ENCODE measurements at places on chromosomes 2 and 18.

DNA sequence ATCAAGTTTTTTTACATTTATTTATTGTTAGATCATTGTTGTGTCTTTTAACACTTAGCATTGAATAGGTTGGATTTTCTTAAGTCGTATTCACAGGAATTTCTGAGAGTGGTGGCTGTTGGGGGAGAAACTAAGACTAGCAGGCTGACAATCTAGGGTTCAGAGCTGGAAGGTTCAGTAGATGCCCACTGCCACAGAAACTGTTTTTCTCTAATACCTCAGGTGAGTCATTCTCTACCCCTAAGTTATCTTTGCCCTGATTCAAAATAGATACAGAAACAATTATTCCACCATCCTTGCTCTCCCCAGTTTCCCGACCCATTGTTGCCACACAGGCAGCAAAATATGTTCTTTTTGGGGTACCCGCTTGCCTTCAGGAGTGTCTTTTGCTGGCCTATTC lies 870.8 kb upstream of the ID2 start:
- DNase-seq, result no peak

DNA sequence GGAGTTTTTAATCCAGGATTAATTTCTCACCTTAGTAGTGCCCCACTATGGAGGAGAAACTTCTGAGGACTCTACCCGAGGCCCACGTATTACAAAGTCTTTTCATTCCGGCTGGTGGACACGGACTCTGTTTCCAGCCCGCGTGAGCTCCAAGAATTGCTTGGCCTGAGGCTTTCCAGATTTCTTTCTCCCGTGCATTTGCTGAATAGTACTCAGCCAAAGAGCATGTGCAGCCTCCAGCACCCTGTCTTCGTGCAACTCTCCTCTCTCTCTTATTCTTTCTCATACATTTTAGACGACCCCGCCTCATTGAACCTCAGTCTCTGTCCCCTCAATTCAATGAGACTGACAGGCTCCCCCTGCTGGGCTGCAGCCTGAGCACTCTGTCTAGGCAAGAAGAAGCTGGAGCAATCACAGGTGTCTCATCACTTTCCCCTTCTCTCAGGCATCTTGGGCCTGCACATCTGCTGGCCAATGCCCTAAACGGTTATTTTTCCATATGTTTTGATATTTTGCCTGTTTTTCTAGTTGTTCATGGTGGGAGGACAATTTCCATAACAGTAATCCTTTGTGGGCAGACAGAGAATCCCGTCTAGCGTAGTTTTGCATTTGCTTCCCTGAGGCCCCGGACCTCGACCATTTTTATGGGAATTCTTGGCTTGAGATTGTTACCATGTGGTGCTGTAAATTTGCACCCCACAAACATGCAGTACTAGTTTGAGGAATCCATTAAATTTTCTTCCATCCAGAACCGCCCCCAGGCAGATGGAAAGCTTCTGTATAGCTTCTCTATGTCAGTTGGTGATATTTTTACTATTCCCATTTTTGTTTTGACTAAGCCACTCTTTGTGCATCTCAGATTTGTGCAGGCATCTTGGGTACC lies 50.1 kb upstream of the LPIN2 start:
- peak; percentile 67 for DNase-seq

GRCh38 chr2:64754570-64754969 lies 100.9 kb upstream of the SERTAD2 start:
- no peak for DNase-seq

- no peak for DNase-seq
Observed at GRCh38 chr2:144151405-144151804, 368.5 kb downstream of the ZEB2 start.

DNA sequence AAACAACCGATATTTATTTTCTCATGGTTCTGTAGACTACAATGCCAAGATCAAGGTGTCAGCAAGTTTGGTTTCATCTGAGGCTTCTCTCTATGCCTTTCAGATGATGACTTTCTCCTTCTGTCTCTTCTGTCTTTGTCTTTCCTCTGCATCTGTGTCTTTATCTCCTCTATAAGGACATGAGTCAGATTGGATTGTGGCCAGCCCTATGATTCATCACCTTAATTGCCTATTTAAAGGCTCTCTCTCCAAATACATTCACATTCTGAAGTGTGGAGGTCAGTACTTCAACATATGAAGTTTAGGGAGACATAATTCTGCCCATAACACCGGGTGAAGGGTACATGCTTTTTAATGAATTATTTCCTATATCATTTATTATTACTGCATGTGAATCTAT lies 71.2 kb upstream of the CNTNAP5 start:
- DNase-seq, result no peak

DNA sequence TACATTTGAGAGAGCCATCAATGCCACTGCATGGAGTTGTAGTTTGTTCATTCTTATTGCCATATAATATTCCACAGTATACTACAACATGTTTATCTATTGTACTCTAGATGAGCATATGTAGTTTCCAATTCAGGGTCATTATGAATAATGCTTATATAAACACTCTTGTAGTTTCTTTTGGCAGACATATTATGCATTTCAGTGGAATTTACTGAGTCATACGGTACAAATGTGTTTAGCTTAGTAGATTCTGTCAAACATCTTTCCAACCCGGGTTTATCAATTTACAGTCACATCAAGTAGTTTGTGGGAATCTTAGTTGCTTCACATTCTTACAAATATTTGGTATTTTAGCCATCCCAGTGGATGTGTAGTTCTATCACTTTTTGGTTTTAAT lies 161.1 kb downstream of the KCNH7 start:
- DNase-seq, result no peak

DNA sequence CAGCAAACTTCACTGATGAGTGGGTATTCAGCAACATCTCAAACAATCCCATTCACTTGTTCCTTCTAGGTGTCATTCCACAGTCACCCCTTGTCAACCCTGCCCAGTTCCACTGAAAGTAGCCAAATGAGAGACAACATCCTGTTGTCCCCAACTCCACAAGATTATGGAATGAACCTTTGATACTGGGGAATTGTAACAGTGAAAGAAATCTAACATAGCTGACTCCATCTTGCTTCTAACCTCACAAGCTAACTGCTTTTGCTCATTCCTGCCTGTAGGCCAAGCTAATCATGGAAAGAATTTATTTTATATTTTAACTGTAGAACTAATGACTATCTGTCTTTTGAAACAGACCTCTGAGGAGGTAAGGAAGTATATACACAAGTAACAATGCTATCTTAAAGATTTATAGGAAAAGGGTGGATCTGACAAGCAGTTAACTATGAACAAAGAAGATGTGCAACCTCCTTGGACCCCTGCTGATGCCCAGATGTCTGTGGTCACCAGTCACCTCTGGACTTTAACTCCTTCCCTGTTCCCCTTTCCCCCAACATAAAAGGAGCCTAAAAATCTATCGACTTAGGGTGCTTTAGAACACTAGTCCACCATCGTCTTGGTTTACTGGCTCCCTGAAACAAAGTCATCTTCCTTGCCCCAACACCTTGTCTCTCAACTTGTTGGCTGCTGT lies 6.9 kb upstream of the ANXA4 start:
- no peak for DNase-seq

DNA sequence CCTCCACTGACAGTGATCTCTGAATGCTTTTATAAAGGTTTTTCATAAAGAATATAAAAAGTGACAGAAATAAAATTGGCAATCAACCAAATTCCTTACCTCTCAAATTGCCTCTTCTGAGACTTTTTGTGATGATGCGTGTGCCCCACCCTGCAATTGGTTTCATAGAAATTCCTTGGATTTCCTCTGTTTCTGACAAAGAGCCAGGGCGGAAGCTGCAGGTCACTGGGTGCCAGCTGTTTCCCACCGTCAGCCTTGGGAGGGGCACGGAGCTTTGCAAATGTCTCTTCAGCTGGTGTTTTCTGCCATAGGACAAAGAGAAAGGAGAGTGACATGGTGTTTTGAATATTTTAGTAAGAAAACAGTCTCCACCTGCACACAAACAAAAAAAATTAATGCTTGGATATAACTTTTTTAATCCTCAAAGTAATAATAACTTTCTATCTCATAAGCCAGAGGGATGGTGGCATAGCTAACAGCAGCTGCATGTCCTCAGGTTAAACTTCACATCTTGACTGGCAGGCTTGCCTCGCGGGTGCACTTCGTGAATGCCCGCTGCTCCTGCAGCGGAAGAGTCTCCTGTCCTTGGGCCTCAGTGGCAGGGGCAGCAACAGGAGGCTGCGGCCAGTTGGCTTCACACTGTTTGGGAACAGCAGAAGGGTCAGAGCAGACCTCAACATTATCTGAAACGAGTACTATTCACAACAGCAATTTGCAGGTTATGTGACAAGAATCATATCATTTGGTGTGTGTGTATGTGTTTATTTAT lies 24.7 kb downstream of the AGAP1 start:
- DNase-seq, result no peak

- DNase-seq, result no peak
Observed at GRCh38 chr2:188473306-188473705, 181.6 kb downstream of the GULP1 start.

GRCh38 chr2:240685771-240686371 lies 3.2 kb upstream of the AQP12B start:
- DNase-seq, result no peak

GRCh38 chr18:34972765-34973414 lies 68.3 kb upstream of the MAPRE2 start:
- DNase-seq, result no peak

DNA sequence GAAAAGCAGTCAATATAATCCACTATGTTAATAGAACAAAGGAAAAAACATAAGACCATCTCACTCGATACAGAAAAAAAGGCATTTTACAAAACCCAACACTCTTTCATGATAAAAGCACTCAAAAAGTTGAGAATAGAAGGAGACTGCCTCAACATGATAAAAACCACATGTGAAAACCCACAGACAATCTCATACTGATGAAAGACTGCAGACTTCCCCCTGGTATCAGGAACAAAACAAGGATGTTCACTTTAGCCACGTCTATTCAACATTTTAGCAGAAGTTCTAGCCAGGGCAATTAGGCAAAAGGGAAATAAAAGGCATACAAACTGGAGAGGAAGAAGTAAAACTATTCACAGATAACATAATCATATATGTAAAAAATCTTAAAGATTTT lies 285.9 kb downstream of the EIPR1 start:
- DNase-seq, result no peak

DNA sequence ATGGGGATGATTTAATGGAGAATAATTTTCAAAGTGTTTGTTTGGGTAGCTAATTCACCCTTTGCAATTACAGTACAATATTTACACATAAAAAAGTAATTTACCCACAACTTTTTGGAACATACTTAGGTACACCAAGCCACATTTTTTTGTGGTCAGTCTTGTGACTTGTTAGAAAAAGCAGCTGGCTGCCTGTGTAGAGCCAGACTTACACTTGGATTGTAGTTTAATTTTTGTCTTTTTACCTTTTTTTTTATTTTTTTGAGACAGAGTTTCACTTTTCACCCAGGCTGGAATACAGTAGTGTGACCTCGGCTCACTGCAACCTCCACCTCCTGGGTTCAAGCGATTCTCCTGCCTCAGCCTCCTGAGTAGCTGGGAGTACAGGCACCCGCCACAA lies 45.4 kb downstream of the RALBP1 start:
- no peak for DNase-seq

- no peak for DNase-seq
Observed at GRCh38 chr2:53530126-53530525, 237.5 kb upstream of the CHAC2 start.

- no peak for DNase-seq
Observed at GRCh38 chr2:203948733-203949132, 12.2 kb downstream of the ICOS start.

- no peak for DNase-seq
Observed at GRCh38 chr2:140863713-140864112, 1267.1 kb downstream of the LRP1B start.

GRCh38 chr2:25419678-25420242 lies 78.0 kb upstream of the DNMT3A start:
- DNase-seq, result no peak

GRCh38 chr18:24659827-24660720 lies 199.6 kb downstream of the HRH4 start:
- DNase-seq, result peak; percentile 5

DNA sequence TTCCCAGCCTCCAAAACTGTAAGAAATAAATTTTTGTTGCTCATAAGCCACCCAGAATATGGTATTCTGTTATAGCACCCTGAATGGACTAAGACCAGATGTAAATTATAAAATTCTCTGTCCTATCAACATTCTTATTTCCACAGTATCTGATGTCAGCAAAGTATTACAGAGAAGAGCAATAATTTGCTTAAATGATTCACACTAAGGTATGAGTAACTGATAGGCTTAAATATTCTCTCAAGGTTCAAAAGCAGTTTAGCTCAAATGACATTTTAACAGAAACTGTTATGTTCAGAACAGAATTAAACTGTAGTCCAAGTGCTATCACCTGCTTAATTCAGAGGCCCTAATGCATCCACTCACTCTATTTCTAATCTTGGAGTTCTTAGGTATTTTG lies 12.8 kb downstream of the SESTD1 start:
- no peak for DNase-seq

DNA sequence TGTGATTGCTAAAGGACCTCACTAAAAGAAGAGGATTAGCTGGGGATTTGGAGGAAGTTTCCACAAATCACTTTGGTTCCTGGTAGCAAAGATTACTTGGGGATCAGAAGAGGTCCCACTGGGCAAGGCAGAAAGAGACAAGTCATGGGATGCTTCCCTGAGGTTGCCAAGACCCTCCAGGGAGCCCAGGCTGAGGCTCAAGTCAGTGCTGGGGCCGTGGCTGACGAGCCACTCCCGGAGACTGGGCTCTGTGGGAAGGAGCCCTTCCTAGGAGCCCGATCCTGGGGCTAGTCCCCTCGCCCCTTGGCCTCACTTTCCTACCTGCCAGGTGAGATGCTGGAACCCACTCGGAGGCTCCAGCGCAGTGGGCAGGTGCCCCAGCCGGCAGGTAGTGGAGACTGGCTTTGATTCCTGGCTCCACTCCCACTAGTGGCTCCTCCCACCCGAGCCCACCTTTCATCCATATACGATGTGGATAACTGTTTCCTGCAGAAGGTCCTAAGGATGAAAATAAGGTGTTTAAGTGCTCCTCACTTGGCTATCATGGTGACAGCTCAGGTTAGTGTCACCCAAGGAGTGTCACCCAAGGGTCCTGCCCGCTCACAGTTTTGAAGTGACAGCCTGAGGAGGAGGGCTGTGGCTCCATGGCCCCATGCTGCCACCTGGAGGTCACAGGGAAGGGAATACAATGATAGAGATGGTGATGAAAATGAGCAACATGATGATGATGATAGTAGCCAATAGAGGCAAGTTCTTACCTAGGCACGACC lies 100.5 kb downstream of the CAPN13 start:
- DNase-seq, result peak; percentile 65

DNA sequence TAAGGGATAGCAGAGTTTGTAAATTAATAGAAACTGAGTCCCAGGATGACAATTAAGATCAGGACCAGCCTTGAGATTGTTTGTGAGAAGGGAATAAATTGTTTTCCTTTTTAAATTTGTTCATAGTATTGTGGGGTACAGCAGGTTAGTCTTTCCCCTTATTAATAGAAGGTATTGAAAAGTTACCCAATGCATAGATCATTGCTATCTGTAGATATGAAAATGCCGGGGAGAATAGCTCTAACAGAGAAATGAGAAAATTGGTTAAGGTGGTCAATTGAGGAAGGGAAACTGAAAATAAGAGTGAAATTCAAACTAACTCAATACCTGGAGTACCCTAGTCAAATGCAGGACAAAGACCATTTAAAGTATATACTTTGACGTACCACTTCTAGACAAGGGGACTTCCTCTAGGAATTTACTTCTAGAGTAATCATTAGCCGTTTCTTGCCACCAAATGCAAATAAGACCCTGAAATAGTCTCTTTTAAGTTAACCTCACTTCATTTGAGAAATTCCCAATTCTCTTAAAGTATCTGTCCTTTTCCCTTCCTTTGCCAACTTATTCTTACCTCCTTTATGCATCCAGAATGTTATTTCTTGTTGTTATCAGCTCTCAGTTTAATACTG lies 1224.4 kb upstream of the LRRTM1 start:
- no peak for DNase-seq

- DNase-seq, result no peak
Observed at GRCh38 chr2:9819551-9819950, 23.7 kb upstream of the TAF1B start.
